ENCODE measurements at places on chromosomes 5 and 9. TPM values are rescaled to one million over a fixed set of nuclear protein-coding genes. Genes with fewer than 3 reads are reported as not detected.

The SIT1 gene
- total RNA-seq = not detected

The FAT2 gene
- total RNA-seq = 180 TPM

The NUTM2F gene
- not detected for total RNA-seq

The PLPP1 gene
- 29.0 TPM for total RNA-seq

The SPTLC1 gene
- total RNA-seq = 83.0 TPM

The GM2A gene
- total RNA-seq = 125 TPM

The B4GALT1 gene
- total RNA-seq = 107 TPM

The PIP5K1B gene
- total RNA-seq = 0.28 TPM

The BNC2 gene
- 0.74 TPM for total RNA-seq

The AGXT2 gene
- total RNA-seq = not detected

The MELK gene
- 26.9 TPM for total RNA-seq

The C9 gene
- not detected for total RNA-seq

The DMRT3 gene
- total RNA-seq = not detected

The GLRA1 gene
- total RNA-seq = not detected

The TNFSF8 gene
- not detected for total RNA-seq

The AK6 gene
- total RNA-seq = 17.4 TPM

The PHF24 gene
- under 0.01 TPM for total RNA-seq

Measured in airway epithelial cell (primary cell).